ENCODE measurements at places on chromosomes 3 and 15. TPM values are rescaled to one million over a fixed set of nuclear protein-coding genes. Genes with fewer than 3 reads are reported as not detected.
A peak's percentile ranks its signal among the peaks of the same experiment; 100 is the strongest.

The PLCL2 gene
- 26.1 TPM for total RNA-seq

The HRG gene
- 0.49 TPM for total RNA-seq

The EFCC1 gene
- 25.1 TPM for total RNA-seq

DNA sequence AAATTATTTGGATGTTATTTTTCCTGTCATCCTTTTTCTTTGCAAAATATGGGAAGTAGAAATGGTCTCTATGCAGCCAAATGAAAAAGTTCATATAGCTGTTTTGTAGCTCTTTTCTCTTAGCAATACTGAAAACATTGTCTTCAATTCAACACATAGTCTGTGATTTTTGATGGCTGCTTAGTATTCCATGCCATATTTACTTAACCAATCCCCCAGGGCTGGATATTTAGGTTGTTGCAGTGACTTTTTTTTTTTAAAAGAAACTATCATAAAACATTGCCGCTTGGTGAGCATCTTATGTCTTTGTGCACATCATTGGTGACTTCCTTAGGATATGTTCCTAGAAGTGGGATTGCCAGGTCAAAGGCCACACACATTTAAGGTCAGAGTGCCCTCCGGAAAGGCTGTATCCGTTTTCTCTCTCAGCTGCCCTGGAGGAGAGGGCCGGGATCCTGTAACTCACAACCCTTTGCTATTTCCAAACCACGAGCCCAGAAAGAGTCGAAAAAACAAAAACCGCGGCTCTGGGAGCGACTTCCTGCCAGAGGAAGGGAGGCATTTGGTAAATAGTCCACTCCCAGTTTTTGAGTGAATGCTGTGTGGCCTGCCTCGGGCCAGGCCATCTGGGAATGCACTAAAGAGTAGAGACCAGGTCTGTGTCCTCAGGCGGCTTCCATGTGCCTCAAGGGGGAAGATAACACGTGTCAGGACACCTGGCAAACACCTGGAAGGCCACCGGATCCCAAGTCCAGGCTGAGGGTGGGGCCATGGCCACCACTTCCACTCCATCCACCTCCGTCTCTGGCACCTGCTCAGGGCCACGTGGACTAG, 41.9 kb downstream of the SMAD6 start:
- DNase-seq: peak; percentile 27

All from mucosa of gallbladder (tissue), 1 donor.